ENCODE measurements at places on chromosomes 11 and 22.

DNA sequence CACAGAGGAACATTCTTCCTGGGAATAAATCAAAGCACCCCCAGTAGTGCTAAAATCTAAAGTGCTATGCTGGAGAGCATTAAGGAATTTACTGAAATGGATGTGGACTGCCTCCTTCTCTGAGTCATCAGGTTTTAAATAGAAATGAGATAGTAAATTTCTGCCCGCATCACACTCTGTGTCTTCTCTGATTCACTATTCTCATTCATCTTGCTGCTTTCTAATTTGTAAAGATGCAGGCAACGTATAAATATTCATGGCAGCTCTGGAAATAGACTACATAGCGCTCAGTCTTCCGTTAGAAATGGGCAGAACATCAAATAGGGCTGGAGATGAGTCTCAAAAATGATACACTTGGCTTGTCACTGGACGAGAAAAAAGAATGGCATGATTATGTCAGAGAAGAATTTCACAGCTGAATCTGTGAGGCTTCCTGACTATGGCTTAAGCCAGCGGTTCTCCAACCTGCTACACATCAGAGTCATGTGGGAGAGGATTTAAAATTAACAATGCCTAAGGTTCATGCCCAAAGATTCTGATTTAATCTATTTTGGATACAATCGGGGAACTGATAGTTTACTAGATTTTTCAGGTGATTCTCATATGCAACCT is 178.2 kb downstream of the LRRC4C start:
- DNase-seq = no peak

- no peak for DNase-seq
These were observed 4.4 kb downstream of the RBX1 start for GRCh38 chr22:40955571-40955970.

GRCh38 chr11:70462818-70463477 is 64.6 kb downstream of the CTTN start:
- DNase-seq = no peak

- DNase-seq = no peak
These were observed 273.2 kb downstream of the KIRREL3 start for GRCh38 chr11:126727381-126727780.

DNA sequence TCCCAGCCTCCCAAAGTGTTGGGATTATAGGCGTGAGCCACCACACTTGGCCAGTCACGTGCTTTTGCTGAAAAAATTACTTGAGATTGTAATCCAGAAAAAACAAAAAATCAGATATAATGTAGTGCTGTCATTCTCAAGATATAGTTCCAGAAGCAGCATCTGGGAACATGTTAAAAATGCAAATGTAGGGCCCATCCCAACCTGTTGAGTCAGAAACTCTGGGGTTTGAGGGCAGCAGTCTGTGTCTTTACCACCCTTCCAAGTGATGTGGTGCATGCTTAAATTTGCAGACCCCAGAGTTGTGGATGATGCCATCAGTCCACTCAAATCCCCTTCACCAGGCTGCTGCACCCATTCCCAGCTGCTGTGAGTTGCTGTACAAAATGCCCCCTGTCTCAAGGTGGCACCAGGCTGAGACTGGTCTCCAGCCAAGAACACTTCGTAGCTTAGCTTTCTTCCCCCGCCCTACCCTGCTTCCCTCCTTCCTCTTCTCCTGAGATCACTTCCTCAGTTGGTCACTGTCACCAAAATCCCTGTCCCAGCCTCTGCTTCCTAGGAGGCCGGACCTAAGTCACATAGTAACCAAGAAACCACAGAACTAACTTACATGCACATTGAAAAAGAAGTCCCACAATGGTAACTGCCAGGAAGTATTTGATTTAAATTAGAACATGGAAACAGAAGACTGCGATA is 18.2 kb upstream of the ARRB1 start:
- DNase-seq = no peak

GRCh38 chr22:39142088-39142680 is 10.3 kb downstream of the CBX7 start:
- no peak for DNase-seq

- DNase-seq = no peak
These were observed 208.1 kb downstream of the MYO18B start for GRCh38 chr22:25950111-25950510.

- DNase-seq = no peak
These were observed 1.4 kb downstream of the HBB start for GRCh38 chr11:5225480-5225871.

DNA sequence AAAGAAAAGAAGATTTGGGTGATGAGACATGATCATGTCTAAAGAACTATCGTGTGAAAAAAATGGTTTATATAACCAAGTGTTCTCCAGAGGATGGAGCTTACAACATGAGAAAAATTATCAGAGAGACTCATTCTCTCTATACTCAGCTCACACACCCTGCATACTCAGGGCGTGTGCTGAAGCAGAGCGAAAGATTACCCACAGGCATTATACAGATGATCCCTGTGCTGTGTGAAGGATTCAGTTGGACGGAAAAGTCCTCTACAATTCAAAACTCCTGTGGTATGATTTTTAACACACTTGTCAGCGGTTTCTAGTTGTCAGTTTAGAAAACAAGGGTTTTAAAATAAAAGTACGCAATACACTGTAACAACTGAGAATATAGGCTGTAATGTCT is 267.3 kb downstream of the DLG2 start:
- no peak for DNase-seq

- no peak for DNase-seq
These were observed 55.0 kb downstream of the ZNRF3 start for GRCh38 chr22:28938286-28938833.

- no peak for DNase-seq
These were observed 455.1 kb upstream of the ARHGAP42 start for GRCh38 chr11:100232006-100232405.

DNA sequence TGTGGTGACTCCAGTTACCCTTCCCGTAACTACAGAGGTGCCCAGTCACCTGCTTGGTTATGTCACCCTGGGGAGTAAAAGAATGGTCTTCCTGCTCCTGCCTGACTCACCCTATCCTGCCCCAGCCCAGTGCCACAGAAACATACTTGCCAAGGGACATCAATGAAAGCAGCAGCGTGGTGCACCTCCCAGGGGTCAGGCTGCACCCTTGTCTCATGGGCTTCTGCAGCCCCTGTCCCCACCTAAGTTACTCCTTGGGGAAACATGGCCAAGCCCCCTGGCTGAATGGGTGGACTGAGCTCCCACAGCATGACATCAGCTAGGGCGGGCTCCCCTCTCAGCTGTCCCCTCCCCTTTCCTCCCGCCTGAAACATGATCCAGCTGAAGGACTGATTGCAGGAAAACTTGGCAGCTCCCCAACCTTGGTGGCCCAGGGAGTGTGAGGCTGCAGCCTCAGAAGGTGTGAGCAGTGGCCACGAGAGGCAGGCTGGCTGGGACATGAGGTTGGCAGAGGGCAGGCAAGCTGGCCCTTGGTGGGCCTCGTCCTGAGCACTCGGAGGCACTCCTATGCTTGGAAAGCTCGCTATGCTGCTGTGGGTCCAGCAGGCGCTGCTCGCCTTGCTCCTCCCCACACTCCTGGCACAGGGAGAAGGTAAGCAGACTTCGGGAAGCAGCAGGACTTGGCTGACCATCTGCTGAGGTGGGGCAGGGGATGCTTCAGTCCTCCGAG is at the start of gene HTR3A:
Gene HTR3A, plus strand, starts transcription at position 368 of the 730 bp plus-strand sequence. Its CDS starts 218 bp downstream, at position 586.
- DNase-seq = no peak

DNA sequence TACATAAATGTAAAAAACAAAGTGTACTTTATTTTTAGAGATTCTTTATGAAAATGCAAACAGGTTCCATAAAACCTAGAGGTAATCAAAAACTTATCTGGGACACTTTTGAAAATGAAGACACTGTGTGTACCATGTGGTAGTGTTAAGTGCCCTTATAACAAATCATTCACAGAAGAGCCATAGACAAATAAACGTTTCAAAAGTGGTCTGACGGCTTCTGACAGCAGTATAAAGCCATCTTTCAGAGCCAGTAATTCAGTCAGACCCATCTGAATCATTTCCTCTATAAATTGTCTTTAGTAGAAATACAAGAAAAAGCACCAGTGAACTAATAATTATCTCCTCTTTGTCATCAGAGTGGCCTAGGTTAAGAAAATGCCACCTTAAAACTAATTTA is 100.0 kb downstream of the PAX6 start:
- no peak for DNase-seq

GRCh38 chr11:111565114-111565720 is 24.7 kb downstream of the LAYN start:
- DNase-seq = peak; percentile 42

- no peak for DNase-seq
These were observed 35.0 kb downstream of the INTS4 start for GRCh38 chr11:77959434-77959833.

DNA sequence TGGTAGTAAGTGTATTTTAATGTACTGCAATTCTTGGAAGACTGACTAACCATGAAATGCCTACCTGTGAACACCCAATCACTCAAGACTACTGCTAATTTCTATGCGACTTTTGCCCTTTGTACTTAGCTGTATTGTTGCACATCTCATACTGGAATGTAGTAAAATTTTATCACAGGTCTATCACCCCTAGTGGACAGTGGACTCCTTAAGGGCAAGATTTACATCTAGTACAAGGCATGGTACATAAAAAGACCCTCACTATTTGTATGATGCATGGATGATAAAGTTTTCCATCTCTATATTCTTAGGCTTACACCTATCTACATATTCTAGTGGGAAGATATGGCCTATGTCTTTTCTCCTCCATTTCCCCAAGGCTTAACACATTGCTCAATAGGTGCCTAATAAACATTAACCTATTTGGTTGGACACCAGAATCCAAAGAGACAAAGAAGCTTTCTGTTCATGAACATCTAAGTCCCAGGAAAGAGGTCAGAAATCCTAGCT is 26.1 kb downstream of the SERGEF start:
- DNase-seq = no peak

DNA sequence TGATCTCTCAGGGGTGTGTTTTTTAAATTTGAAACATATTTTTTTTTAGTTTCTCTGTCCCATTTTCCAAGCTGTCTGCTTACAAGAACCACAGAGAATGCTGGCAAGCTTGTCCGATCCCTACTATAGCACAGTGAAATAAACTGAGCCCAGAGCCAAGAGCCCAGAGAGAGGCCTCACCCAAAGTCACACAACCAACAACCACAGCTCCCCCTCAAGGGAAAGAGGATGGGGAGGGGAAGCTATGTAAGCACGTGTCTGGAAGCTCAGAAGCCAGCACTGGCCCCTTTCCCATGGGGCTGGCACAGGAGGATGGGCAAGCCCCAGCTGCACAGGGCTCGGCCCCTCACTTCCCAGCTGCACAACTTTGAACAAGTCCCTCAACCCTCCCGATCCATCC is 3.2 kb upstream of the SART1 start:
- no peak for DNase-seq

GRCh38 chr11:82883853-82884252 is 16.4 kb downstream of the PRCP start:
- DNase-seq = no peak

- no peak for DNase-seq
These were observed 418.3 kb downstream of the TBC1D22A start for GRCh38 chr22:47180796-47181195.

DNA sequence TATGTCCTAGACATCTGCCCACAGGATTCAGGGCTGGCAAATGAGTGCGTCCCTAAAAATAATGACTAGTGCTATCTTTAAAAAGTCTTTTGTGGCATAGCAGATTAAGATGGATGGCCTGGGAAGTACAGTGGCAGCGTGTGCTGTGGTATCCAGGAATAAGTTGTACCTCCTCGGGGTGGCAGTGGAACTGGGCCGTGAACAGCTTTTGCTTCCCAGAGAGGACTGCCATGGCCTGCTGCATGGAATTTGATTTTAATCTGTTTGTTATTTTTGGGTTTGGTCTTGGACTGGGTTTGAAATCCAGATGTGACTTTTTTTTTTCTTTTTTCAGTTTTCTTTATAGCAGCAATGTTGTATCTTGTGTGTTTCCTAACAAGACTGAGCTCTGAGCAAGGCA is 71.3 kb upstream of the PARVG start:
- DNase-seq = no peak
